RPMI8226 (cell line): ENCODE measurements at places on chromosomes 6 and 20.

GRCh38 chr20:10641893-10642292, 31.9 kb downstream of the JAG1 start:
- no peak for DNase-seq

DNA sequence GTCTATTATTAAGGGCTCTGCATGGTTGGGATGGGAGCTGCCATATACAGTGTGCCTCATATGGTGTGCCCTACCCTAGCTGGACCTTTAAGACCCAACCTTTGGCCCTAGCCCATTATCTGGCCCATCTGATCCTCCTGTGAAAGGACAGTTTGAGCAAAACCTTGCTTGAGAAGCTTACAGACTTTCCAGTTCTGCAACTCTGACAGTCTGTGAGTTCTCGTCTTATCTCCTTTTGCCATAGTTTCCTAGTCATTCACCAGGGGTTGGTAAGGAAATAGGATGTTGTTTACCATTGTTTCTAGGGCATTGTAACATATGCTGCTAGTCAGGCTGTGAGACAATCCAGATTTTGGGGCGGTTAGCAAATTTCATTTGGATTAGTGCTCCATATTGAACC, 17.2 kb downstream of the CTNNBL1 start:
- no peak for DNase-seq

GRCh38 chr6:10991115-10991514, 53.0 kb downstream of the ELOVL2 start:
- no peak for DNase-seq

GRCh38 chr6:118263921-118264486, 284.1 kb upstream of the PLN start:
- DNase-seq = no peak

GRCh38 chr20:20333866-20334265, 34.0 kb upstream of the INSM1 start:
- no peak for DNase-seq

DNA sequence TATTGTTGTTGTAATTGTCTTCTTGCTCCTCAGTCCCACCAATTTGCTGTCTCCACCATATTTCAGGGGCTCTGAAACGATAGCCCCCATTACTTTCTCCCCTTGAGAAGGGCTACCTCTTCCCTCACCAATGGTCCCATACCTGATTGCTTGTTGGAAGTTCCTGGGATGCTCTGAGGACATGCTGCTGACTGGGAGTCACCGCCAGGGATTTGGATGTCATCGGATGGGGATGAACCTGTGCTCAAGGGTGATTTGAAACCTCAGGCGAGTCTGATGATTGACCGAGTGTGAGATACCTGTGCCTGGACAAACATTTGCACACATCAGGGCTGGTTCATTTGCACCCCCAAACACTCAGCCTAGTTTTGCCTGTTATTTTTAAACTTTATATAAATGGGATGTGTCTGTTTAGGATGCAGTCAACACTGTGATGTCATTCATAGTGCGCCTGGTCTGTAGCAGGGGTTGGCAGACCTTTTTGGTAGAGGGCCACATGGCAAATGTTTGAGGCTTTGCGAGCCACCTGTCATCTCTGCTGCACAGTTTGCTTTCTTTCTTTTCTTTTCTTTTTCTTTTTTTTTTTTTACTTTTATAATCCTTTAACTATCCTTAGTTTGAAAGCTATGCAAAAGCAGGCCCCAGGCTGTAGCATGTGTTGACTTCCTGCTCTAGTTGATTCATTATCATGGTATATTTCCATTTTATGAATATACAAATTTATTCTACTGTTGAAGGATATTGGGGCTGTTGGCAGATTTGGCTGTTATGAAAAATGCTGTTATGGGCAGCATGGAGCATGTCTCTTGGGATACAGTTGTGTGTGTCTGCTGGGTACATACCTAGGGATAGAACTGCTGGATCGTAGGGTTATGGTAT, 118.5 kb upstream of the PHACTR3 start:
- DNase-seq = no peak

GRCh38 chr6:19137505-19137904, 699.7 kb upstream of the ID4 start:
- DNase-seq = no peak

DNA sequence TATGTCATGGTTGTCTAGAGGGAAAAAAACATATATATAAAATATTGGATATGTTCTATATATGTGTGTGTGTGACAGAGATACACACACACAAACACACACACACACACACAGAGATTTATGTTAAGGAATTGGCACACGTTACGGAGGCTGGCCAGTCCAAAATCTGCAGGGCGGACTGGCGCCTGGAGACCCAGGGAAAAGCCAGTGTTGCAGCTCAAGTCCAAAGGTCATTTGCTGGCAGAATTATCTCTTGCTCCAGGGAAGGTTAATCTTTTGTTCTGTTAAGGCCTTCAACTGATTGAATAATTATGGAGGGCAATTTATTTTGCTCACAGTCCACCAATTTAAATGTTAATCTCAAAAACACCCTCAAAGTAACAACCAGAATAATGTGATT, 37.5 kb upstream of the PDE7B start:
- DNase-seq = no peak

GRCh38 chr6:149766156-149766769, 16.7 kb downstream of the PCMT1 start:
- DNase-seq = peak; percentile 76

DNA sequence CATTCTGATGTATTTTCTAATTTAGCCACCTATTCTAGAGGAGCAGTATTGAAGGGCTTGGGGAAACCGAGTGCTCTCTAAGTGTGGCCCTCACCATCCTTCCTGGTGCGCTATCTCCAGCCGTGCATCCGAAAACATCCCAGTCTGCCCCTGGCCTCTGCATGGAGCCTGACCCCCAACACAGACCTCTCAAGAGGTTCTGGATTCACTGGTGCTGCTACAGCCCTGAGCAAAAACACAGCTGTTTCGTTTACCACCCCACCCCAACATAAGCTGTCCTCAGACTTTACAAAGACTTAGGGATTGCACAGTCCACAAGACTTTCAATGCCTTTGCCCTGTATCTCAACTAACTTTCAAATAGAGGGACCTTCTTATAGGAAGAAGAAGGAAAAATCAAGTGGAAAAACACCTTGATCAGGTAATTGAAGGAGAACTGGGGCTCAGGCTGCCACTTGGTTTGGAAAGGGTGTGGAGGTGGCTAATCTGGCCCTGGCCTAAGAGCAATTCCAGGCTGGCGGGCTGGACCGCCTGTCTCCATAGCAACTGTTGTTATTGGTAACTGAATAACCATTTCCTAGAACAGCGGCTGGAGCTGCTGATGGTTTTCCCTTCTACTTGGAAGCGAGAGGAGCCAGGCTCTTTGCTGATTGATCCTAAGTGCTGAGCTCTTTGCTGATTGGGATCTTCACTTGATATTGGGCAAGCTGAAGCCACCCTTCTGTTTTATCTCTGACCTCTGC, 90.2 kb upstream of the TOX2 start:
- no peak for DNase-seq

DNA sequence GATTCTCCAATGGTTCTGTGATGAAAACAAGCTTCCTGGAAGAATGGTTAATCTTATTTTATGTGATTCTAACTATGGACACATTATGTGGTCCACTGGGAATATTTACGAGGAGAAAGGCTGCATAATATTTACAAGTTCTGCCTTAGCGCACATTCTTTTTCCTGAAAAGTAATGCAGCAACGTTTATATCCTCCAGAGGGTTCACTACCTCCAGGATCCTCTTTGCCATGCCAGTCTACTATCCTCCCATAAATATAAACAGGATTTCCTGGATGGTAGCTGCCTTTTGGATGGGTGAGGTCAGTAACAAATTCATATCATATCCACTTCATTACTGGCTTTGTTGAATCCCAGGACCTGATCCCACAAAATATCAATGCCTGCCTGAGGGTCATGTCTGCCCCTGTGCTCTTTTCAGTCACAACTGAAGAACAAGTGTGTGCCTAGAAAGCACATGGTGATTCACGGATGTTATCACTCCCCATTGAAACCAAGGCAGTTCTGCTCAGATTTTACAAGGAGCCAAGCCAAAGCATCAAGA, 30.4 kb downstream of the ADGRF5 start:
- no peak for DNase-seq

GRCh38 chr6:116616737-116617053, 416 bp downstream of the RSPH4A start:
- DNase-seq = peak; percentile 43

DNA sequence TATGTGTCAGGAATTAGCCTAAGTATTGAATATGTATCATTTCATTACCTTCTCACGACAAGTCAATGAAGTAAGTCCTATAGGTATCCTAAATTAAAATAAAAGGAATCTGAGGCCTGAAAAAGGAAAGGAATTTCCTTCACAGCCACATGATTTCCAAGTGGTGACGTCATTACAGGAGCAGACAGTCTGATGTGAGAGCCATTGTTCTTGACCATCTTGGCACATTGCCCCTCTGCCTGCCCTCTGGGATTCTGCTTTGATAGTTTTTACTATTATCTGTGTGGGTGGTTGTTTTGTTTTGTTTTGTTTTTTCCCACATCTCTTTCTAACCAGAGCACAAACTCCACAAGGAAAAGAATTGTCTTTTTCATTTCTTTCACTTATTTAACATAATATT, 219.8 kb upstream of the UFL1 start:
- DNase-seq = no peak

GRCh38 chr20:4342609-4343008, 327.3 kb upstream of the RNF24 start:
- DNase-seq = no peak

DNA sequence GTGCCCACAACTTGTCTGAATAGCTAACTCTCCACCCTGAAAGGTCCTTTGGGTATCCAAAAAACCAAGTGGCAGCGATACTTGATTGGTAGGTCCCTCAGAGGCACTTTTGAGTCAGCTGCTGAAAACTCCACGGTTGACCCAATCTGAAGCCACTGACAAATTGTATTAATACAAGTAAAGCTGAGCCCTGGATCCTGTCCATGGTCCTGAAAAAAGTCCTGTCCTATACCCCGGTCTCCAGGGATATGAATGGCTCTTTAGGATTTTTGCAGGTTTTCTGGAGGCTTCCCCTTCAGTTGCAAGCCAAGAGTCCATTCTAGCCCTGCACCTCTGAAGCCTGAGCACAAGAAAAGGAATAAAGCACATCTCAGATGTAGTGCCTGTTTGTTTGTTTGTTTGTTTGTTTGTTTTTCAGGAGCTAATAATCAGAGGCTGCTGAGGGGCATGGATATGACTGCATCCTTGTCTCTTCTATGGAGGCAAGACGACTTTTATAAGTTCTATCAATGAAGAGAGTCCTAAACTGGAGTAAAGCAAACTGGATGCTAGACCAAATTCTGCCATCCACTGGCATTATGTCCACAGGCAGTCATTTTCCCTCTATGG, 1.7 kb upstream of the SLC12A5 start:
- DNase-seq = peak; percentile 72

DNA sequence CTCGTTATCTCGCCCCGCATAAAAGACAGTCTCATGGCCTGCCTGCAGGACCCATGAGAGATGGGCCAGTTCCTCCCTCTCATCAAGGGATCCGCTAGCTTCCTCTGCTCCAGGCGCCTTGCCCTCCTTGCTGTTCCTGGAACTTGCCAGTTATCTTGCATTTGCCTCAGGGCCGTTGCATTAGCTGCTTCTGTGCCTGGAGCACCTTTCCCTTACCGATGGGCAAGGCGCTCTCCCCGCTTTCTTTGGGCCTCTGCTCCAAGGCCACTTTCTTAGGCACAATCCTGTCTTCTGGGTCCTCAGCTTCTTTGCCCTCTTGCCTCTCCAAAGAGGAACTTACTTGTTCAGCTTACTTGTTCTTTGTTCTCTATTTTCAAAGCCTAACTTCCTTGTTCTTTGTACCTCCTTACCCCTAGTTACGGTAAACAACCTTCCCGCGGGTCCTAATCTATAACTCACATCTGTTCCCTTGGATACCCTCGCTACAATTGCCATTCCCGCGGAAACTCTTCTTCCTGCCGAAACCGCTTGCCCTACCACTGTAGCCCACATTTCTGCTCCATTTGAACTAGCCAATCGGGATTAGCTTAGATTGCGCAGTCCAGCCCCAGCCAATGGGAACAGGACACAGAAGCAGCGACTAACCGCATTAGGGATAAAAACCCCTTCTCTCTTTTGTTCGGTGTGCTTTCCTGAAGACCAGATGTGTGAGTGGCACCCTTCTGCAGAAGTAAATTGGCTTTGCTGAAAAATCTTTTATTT, 887 bp upstream of the NSFL1C start:
- peak; percentile 8 for DNase-seq

DNA sequence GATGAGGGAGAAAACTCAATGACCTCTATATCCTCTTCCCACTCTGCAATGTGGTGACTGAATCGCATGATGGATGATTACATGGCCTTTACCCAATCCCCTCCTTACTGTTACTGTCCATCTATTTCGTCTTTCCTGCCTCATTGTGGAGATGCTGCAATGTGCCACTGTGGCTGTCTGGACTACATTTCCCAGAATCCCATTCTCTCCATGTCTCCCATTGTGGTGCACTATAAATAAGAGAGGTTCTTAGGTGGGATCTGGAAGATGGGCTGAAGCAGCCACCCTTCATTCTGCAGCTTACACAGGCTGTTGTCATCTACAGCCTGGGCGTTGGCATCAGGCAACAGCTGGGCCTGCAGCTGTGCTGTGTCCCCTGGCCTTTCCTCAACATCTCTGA, 233.6 kb downstream of the PRKN start:
- no peak for DNase-seq

- no peak for DNase-seq
These were observed 52.8 kb downstream of the MAP3K4 start for GRCh38 chr6:161044335-161044734.

DNA sequence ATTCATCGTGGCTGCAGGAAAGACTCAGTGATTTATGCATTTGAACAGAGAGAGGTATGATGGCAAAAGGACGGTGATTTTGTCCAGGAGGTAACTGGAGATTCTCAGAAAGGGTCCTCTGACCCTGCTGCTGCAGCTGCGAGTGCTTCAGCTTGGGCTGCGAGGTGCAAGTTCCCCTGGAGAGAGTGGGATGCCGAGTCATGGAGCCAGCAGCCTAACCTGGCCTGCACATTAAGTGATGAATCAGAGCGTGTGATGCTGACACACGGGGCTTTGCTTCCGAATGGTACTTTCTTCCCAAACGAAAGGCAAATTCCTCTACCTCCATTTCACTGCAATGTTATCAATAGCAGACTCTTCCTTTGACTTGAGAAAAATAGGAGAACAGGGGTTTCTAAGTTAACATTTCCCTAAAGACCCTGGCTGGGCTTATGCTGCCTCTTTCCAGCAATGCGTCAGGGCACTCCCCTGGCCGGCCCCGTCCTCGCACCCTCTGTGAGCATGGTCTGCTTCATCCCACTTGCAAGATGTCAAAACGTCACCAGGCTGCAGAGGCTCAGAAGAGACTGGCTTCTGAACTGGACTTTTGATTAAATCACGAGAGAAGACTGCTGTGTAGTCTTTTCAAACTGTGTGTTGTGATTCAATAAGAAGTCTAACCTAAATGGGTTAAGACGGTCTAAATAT, 628.0 kb upstream of the AGPAT4 start:
- DNase-seq = no peak
